T-helper 9 cell (primary cell): ENCODE measurements at places on chromosomes 6 and 20.

DNA sequence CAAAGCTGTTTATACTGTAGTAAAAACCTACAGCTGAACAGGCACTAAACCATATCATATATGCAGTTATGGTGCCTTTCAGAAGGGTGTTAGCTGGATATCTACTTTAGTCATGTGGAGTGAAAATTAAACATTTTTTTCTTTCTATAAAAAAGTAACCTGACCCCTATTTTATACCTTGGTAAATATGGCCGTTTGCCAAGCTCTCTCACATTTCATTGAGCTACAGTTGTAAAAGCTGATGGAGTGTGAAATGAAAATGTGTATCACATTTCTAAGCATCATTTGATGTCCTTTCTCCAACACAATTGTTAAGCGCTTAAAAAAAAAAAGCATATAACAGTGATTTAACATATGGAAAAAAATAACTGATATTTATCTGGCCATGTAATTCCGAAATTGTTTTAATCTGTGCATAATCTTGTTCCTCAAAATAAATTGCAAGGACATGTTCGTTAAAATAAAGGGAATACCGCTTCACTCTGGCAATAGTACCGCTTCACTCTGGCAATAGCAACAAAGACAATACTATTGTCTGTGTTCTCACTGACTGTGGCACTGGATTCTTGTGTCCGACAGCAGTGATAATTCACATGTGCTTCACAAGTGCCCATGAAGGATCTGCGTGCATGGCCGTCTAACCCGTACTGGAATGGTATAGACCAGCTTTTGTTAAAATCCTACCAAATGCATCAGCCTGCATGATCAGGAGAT is 391.8 kb upstream of the SOX4 start:
- DNase-seq, result no peak

GRCh38 chr20:50762435-50763220 is 31.2 kb downstream of the PARD6B start:
- no peak for DNase-seq

DNA sequence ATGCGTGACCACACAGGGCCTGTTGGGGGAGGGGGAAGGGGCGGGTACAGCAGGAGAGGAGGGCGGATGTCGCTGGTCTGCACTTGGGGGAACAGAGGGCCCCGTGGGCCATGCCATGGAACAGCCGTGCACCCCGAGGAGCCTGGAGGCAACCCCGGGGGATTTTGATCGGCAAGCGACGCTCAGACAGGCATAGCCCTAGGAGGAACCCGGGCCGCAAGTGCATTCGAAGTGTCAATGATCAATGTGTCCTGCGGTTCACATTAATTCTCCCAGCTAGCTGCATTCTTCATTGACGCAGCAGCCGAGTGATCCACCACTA is 772.8 kb upstream of the DEFB115 start:
- no peak for DNase-seq

DNA sequence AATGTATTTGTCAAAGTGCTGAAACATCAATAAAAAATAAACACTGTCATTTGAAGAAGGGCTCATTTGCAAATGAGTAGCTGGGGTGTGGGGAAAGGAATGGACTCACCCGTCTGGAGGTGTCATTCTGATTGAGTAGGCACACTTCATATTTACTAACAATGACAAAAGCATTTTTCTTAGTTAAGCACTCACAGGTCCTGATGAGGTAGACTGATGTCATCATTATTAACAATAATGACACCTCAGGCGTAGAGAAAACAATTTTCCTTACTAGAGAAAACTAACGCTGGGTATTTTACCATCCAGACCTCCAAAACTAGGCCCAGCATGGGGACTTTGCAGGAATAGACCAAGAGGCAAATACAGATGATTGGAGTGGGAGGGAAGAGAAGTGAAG is 76.0 kb downstream of the UNC5CL start:
- no peak for DNase-seq

- DNase-seq, result no peak
Measured at GRCh38 chr6:7176208-7176607, 68.4 kb downstream of the RREB1 start.

GRCh38 chr6:41426438-41426851 is 91.0 kb downstream of the NCR2 start:
- DNase-seq, result no peak
